ENCODE measurements at places on chromosomes 11 and 22. TPM values are rescaled to one million over a fixed set of nuclear protein-coding genes. Genes with fewer than 3 reads are reported as not detected.

Gene ACRV1
- not detected for total RNA-seq

GRCh38 chr11:58316142-58316541 is 42.7 kb downstream of the OR5B17 start:
- DNase-seq = no peak

DNA sequence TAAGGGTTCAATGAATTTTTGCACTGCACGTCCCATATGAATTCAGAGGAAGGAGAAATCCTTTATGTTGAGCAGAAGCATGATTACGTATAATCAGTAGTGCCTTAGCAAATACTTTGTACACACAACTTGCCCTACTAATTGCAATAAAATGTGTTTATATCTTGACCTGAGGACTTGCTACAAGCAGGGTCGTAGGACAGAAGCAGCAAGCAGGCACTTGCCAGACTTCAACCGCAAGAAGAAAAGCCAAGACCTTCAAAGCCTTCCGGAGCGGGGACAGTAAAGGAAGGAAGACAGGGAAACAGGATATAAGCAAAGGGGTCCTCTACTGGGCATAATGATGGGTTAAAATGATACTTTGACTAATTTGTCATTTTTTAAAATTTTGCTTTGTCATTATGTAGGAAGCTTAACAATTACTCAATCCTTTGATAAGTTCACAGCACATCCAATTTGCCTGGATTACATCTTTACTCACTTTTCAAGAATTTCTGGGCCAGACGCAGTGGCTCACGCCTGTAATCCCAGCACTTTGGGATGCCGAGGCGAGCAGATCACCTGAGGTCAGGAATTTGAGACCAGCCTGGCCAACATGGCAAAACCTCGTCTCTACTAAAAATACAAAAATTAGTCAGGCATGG is 23.2 kb upstream of the UBASH3B start:
- no peak for DNase-seq

GRCh38 chr11:9747828-9748227 is 84.0 kb downstream of the SWAP70 start:
- DNase-seq = no peak

Gene KCTD14
- total RNA-seq = 0.24 TPM

GRCh38 chr11:110174645-110175310 is 81.6 kb downstream of the ZC3H12C start:
- DNase-seq = no peak

- DNase-seq = no peak
Measured at GRCh38 chr22:47629273-47629711, 866.8 kb downstream of the TBC1D22A start.

Gene ZNF70
- total RNA-seq = 8.3 TPM

DNA sequence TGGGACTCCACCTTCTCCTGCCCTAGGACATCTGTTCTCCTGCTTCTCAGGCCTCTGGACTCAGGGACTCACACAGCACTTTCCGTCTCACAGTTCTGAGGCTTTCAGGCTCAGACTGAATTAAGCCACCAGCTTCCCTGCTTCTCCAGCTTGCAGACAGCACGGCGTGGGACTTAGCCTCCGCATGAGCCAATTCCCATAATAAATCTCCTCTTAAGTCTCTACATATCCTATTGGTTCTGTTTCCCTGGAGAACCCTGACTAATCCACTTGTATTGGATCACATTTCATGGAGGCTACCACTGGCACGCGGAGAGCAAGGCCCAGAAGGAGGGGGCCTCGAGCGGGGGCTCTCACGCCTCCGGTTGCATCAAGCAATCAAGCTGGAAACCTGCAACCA is 1313.6 kb downstream of the TBC1D22A start:
- DNase-seq = no peak

Gene ATXN10
- 104 TPM for total RNA-seq

- DNase-seq = no peak
Measured at GRCh38 chr11:45947885-45948284, 25.4 kb downstream of the LARGE2 start.

DNA sequence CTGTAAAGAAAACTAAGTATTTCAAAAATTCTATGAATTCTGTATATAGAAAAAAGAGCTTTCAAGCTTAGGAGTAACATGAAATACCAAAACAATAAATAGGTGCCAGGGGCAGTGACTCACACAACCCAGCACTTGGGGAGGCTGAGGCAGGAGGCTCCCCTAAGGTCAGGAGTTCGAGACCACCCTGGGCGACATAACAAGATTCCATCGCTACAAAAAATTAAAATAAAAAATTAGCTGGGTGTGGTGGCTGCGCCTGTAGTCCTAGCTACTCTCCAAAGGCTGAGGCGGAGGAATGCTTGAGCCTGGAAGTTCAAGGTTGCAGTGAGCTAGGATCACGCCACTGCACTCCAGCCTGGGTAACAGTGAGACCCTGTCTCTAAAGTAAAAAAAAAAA is 21.5 kb downstream of the ZNF280B start:
- no peak for DNase-seq

DNA sequence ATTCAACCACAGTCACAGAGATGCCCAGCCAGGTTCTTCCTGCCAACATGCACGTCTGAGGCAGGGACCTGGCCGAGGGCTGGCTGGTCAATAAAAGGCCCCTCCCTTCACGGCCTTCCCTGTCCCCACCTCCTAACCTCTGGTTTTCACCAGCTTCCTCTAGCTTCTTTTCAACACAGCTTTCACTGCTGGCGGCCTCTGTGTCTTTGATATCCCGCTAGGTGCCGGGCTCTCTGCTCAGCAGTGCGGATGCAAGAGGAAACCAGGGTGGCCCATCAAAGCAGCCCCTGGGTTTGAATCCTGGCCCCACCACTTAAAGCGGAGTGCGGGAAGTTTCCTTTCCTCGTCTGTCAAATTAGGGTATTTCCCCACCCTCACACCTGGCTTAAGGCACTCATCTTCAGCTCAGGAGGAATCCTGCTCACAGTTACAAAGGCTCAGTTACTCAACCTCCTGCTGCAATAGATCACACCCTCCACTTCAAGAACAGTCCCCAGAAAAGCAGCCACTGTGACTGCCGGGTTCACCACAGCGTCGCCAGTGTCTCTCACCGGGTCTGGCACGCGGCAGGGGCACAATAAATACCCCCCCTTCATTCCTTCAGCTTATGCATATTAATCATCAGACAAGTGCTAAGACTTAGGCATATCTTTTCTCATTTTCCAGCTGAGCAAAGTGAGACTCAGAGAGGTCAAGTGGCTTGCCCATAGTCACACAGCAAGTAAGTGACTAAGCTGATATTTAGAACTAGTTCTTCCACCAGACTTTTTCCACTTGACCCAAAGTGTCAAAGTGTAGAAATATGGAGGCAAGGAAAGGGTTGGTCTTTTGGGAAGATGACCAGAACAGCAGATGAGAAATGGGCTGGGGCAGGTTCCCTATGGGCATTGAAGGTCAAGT is 45.7 kb downstream of the TXN2 start:
- DNase-seq = peak; percentile 89

- peak; percentile 51 for DNase-seq
Measured at GRCh38 chr11:118911880-118912741, 13.6 kb downstream of the BCL9L start.

DNA sequence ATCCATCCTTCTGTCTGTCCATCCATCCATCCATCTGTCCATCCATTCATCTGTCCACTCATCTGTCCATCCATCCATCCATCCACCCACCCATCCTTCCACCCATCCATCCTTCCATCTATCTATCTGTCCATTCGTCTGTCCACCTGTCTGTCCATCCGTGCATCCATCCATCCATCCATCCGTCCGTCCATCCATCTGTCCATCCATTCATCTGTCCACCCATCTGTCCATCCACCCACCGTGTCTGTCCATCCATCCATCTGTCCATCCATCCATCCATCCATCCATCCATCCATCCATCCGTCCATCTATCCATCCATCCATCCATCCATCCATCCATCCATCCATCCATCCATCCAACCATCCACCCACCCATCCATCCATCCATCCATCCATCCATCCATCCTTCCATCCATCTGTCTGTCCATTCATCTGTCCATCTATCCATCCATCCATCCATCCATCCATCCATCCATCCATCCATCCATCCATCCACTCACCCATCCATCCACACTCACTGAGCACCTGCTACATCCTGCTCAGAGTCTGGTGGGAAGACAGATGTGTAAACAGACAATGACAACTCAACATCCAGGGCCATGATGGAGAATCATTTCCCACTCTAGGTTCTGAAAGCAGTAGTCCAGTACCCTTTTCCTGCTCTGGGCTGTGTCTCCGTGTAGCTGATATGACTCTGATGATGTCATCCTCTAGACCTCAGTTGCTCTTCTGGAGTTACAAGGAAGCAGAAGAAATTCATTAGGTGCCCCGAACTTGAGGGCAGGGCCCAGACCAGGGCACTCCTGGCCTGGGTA is 30.8 kb upstream of the MYEOV start:
- no peak for DNase-seq
